ENCODE measurements at places on chromosomes 1 and 21.
A peak's percentile ranks its signal among the peaks of the same experiment; 100 is the strongest.

DNA sequence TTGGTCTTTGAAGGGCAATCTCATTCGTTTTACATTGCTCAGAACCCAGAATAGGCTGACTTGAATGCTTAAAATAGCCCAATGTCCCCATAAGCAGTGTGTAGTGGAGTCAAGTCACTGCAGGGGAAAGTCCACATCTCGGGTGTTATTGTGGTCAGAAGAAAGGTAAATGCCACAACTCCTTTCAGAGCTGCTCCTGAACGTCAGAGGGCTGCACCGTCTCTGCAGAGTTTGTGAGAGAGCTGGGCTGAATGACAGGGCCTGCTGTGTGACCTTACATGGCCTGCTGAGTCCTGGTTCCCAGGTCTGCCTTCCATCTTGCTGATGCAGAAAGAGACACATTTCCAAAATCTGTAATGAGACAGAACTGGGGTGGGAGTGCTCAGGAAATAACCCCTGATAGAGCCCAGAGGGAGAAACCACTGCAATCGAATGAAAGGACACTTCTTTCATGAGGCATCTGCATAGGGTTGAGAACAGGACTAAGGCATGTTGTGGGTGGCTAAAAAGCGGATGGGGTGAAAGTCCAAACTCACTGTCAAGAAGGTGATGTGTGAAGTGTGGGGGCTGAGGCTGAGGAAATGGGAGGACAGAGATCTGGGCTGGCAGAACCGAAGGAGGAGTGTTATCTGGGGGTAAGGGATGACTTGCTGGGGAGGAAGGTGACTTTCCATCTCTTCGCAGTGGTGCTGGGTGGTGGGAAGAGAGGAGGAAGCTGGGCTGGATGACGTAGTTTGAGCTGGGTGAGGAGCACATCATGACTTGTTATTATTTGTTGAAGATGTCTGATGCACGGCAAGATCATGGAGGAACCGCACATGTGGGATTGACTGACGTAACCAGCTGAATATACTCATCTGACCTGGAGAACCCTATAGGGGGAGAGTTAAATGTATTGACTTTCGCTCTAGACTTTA, 33.7 kb downstream of the XCL2 start:
- no peak for DNase-seq

GRCh38 chr1:240099329-240099728, 7.6 kb downstream of the FMN2 start:
- DNase-seq, result no peak

DNA sequence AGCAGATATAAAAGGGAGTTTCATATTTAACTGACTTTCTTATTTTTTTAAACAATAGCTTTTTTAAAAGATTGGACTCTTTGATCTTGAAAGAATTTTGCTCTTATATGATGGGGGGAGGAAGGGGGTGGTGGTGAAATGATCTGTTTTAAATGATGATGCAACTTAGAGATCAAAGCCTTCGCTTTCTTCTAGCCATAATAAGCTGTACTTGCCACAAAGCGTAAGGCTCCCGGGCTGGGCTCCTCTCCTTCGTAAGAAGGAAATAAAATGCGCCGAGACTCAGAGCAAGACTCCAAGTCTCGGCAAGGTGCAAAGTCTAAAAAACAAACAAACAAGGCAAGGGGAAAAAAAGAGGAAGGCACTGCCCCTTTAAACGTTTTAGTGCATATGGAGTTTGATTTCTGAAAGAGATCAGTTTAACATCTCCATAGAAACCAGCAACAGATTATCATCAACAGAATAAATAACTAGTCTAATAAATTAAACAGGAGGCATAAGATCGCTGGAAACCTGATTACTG, 3.3 kb downstream of the CASZ1 start:
- DNase-seq, result peak; percentile 29

GRCh38 chr1:71583756-71584155, 502.9 kb upstream of the ZRANB2 start:
- no peak for DNase-seq

- no peak for DNase-seq
These were observed 99.1 kb downstream of the PTPN14 start for GRCh38 chr1:214452152-214452784.

DNA sequence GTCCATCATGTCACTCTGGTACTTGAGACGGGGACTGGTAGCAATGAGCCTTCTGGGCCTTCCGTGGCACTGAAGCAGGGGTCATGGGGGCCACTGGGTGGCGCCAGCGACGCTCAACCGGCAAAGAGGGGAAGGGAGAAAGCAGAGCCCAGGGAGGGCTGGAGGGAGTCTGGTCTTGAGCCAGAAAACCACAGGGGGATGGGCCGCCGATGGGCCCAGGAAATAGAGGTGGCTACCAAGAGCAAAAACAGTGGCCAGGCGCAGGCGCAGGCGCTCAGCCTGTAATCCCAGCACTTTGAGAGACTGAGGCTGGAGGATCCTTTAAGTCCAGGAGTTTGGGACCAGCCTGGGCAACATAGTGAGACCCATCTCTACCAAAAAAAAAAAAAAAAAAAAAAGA, 21.8 kb downstream of the EXOC8 start:
- peak; percentile 34 for DNase-seq

GRCh38 chr1:94385308-94385929, 32.8 kb upstream of the ABCD3 start:
- DNase-seq, result no peak

DNA sequence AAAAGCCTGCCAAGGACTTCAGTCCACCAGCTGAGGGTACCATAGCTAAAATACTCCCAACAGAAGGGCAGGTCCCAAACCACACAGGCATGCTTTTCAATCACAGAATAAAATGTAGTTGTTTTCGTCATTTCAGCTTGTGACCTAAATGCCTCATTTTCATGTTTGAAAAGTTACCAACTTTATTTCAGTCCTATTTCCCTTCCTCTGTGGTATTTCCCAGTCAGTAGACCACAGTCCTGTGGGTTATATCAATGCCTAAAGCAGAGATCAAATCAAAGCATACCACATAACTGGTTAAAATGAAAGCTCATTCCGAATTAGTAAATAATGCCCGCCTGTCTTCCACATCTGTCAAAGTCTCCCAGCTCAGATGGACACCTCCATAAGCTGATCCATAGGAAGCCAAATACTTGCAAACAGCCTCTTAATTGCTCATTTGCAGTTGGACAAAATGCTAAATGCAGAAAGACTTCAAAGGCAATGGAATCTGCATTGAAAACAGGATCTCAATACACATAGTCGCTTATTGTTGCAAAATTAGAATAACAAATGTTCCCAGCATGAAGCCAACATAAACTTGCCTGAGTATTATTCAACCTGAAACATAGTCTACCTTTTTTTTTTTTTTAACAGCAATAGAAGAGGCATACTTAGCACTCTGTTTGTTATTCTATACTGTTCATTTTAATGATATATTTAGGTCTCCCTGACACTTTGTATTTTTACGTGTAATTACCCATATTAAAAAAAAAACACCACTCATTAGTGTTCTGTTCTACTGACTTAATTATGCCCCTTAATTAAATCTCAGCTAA, 53.9 kb downstream of the NR5A2 start:
- no peak for DNase-seq

DNA sequence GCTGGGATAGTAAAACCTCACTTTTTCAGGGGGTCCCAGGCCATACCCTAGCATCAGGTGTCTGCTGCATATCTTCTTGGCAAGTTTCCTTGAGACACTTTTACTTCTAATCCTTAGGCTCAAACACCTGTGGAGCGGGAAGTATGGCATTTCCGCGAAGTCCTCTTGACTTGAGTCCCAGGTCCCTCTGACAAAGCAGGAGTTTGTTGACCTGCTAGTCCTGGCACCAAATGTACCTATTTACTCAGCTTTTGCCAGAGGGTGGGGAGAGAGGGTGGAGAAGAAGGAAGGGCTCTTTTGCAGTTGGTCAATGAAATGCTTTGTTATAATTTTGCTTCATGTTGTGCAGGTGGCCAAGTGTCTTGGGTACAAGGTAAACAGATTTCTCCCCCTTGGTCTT, 59.7 kb downstream of the CLIC6 start:
- DNase-seq, result no peak

DNA sequence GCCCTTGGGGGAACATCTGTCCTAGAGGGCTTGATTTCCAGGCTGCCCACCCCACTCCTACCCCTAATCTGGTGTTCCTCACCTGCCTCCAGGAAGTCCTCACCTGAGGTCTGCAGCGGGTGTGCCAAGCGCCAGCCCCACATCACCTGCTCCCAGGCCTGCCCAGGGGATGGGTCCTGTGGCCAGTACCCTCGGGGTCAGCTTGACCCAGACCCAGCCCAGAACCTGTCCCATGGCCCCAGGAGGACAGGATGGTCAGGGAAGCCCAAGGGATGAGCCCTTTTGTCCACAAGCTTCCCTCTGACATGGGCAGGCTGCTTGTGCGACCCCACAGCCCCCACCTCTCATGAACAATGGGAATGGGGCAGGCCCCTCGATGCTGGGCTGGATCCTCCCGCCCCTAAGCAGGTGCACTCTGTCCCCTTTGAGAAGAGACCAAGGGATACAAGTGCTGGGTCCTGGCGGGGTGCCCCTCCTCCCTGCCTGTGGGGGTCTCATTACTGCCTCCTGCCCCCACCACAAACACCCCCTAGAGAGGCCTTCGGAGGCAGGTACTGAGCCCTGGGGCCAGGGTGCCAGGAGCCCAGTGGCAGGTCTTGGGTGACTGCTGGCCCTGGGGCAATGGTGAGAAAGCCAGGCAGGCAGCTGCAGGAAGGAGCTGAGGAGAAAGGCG, 3.2 kb downstream of the MIB2 start:
- no peak for DNase-seq

GRCh38 chr1:94715321-94715720, 104.8 kb upstream of the SLC44A3 start:
- no peak for DNase-seq

DNA sequence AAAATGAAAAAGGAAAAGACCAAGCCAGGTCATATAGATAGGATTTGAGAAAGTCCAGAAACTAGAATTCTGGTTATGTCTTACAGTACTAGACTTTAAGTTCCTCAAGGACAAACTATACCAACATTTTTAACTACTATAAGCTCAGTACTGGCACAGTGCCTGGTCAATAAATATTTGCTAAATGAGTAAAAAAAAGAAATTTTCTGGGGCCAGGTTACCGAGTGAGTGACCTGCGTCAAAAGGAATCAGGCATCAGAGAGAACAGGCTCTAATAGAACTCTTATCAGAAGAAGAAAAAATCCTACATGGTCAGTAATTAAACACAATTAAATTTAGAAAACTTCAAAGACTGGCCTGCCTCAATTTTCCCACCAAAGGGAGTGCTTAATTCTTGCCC, 23.8 kb upstream of the YRDC start:
- no peak for DNase-seq

DNA sequence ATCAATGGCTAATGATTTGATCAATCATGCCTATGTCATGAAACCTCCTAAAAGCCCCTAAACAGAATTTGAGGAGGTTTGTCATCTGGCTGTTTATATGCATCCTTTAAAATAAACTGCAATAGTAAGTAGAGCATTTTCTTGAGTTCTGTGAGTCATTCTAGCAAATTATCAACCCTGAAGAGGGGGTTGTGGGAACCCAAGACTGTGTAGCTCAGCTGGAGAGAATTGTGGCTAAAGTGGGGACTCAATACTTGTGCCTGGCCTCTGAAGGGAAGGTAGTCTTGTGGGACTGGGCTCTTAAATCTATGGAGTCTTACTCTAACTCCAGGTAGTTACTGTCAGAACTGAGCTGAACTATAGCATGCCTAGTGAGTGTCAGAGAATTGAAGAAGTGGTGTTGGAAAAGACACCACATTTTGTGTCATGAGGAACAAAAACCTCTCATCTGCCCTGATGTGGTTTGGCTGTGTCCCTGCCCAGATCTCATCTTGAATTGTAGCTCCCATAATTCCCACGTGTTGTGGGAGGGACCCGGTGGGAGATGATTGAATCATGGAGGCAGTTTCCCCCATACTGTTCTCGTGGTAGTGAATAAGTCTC, 402.4 kb downstream of the USH2A start:
- no peak for DNase-seq

- DNase-seq, result peak; percentile 87
These were observed 41.6 kb downstream of the GNG12 start for GRCh38 chr1:67791686-67792085.

DNA sequence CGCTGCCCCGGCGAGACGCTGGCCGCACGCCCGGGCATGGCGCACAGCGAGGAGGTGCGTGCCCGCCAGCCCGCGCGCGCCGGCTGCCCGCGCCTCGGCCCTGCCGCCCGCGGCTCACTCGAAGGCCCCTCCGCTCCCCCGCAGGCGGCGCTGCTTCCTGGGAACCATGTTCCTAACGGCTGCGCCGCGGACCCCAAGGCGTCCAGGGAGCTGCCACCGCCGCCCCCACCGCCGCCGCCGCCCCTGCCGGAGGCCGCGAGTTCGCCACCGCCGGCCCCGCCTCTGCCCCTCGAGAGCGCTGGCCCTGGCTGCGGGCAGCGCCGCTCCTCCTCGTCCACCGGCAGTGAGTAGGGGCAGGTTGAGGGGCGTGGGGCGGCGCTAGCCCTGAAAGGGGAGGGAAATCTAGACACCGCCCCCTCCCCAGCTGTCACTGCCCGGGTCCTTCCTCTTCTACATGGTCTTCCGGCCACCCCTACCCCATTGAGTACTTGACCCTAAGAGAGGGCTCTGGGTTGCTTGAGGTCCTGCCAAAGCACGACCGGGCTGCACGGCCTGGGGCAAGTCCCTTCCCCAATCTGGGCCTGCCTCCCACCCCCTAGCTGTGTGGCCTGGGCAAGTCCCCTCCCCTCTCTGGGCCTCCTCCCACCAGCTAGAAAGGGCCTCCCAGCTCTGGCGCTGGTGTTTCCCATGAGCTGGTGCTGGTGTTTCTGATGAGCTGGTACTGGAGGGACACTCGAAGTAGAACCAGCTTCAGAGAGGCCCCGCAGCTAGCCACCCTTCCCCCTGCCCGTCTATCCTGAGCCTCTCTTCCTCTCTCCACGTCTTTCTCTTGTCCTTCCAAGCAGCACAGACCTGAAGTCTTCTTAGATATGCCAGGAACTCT, 17.0 kb downstream of the TNFRSF25 start:
- peak; percentile 18 for DNase-seq

DNA sequence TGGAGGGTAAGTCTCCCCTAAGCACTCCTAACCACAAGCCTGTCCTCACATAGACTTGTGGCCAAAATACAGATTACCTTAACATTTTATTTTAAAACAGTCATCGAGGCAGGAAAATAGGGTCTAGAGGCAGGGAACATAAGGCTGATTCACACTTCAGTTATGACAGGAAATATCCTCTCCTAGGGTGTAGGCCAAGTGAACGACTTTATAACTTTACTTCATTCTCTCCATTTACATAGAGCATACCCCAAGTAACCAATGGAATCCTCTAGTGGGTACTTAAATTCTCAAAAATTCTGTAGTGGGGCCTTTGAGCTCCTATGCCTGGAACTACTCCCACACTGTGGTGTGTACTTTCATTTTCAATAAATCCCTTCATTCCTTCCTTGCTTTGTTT, 113.0 kb downstream of the WDR3 start:
- peak; percentile 1 for DNase-seq

- no peak for DNase-seq
These were observed 5.6 kb downstream of the MCOLN2 start for GRCh38 chr1:84991097-84991920.

DNA sequence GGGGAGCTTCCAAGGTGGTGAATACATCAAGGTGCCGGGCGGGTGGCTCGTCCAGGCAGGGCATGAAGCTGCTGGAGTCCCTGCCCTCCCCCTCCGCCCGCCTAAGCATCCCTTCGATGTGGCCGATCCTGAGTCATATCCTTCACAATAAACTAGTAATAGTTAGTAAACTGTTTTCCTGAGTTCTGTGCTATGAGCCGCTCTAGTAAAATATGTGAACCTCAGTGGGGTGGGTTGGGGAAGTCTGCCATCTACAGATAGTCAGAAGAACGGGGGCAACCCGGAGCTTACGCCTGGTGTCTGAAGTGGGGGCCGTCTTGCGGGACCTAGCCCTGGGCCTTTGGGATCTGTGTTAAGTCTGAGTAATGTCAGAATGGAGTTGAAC, 21.6 kb downstream of the C2CD2 start:
- peak; percentile 80 for DNase-seq

Data from mesenchymal stem cell (in vitro differentiated cells and primary cell).